ENCODE measurements at places on chromosomes 2 and 18.

DNA sequence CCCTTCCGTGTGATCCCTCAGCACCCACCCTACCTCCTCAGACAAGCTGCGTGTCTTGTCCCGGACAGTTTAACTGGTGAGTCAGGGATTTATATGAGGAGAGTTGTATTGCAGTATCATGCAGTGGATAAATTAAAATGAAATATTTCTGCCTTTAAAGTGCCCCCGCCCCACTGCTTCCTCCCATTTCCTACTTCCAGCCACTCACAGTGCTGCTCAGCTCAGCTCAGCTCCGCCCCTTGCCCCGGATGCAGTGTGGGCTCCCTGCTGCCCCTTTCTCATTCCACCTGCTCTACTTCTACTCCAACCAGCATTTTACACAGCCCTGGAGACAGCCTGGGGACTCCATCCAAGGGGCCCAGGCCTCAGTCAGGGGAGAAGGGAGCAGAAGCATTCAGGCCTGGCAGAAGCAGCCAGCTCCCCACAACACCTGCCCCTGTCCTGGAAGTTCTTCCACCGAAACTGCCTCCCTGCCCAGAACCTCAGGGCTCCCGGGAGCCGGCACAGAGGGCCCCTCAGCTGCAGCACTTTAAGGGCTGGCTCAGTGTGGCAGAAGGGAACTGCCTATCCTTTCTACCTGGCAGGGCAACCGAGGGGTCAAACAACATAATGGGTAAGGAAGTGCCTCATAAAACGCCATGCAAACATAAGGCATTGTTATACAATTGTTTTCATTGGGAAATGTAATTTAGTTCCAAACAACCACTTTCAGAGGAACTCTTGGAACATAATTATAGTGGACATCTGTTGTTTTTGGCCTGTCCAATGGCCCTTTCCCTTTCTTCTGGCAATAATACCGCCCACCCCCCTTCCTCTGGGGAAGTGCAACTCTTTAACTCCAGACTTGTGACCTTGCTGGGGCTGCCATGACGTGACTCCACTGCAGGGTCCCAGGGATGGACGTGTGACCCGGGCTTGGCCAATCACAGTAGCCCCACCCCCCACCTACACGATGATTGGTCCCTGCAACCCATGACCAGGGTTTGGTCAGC, 102.3 kb downstream of the LIPG start:
- no peak overlapping the region for H3K27ac ChIP-seq
- H3K36me3 ChIP-seq, result no peaks in the 10 kb centered on the region
- no peaks in the 10 kb centered on the region for H3K27me3 ChIP-seq
- H3K4me3 ChIP-seq, result no peak overlapping the region

DNA sequence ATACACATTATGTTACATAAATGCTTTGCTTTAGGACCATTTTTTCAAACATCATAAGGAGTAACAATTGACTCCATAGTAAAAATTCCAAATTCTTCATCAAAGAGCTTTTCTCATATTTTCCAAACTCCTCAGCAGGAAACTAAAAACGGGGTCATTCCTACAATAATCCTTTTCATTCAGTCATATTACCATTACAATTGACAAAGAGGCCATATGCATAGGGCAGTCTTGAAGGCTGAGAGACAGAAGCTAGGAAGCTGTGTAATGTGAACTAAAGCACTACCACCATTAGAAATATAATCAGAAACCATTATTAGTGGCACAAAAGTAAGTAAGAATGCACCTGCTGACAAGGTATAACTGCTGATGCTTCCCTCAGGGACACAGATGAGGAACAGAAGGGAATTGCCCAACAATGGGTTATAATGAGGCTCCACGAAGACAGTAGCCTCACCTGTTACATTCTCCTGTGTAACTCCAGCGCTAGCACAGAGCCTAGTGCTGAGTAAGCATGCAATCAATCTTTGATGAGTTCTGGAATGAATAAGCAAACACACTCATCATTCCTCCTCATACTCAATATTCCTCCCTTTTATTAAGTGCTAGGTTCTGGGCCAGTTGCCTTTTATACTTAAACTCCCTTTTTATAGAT, 942.3 kb downstream of the CPS1 start:
- DNase-seq, result no peak
- no peaks in the 10 kb centered on the region for H3K36me3 ChIP-seq
- H3K27ac ChIP-seq, result no peak overlapping the region
- no peaks in the 10 kb centered on the region for H3K27me3 ChIP-seq

GRCh38 chr2:78418021-78418420, 607.5 kb upstream of the REG3G start:
- H3K4me1 ChIP-seq, result no peaks in the 10 kb centered on the region
- no peaks in the 10 kb centered on the region for H3K27me3 ChIP-seq
- no peaks in the 10 kb centered on the region for H3K36me3 ChIP-seq
- H3K4me3 ChIP-seq, result no peak overlapping the region
- no peak for DNase-seq

- H3K4me1 ChIP-seq, result peaks cover 6% of the 10 kb centered on the region
- H3K27me3 ChIP-seq, result no peaks in the 10 kb centered on the region
- H3K4me3 ChIP-seq, result no peak overlapping the region
Measured at GRCh38 chr18:23357996-23358594, 95.0 kb upstream of the RIOK3 start.

All from pancreas (tissue), 10 donors.